ENCODE measurements at places on chromosomes 6 and 20. TPM values are rescaled to one million over a fixed set of nuclear protein-coding genes. Genes with fewer than 3 reads are reported as not detected.

C6orf52 gene
- total RNA-seq: 1.2 TPM

GPX5 gene
- not detected for total RNA-seq

DEFB132 gene
- total RNA-seq: not detected

MUC21 gene
- total RNA-seq: not detected

OXT gene
- 2.3 TPM for total RNA-seq

DNPH1 gene
- 36.4 TPM for total RNA-seq

VWA7 gene
- total RNA-seq: 4.5 TPM

Measured in naive thymus-derived CD4-positive, alpha-beta T cell (primary cell).